ENCODE measurements at places on chromosomes 3 and 15. TPM values are rescaled to one million over a fixed set of nuclear protein-coding genes. Genes with fewer than 3 reads are reported as not detected.

The PAQR5 gene
- total RNA-seq = not detected

The ARGFX gene
- total RNA-seq = not detected

The CPNE9 gene
- not detected for total RNA-seq

The DAZL gene
- total RNA-seq = not detected

The ZNF80 gene
- total RNA-seq = not detected

The PLSCR5 gene
- not detected for total RNA-seq

The CHRNB4 gene
- not detected for total RNA-seq

The MYO5C gene
- 36.7 TPM for total RNA-seq

The TMF1 gene
- total RNA-seq = 33.7 TPM

The KBTBD13 gene
- total RNA-seq = not detected

The GUCA1C gene
- not detected for total RNA-seq

The WDR72 gene
- not detected for total RNA-seq

The KIF23 gene
- total RNA-seq = 14.0 TPM

The LRRK1 gene
- total RNA-seq = 11.0 TPM

The CHRNA7 gene
- total RNA-seq = 1.4 TPM

The TXNRD3 gene
- 8.2 TPM for total RNA-seq

The TM6SF1 gene
- 26.3 TPM for total RNA-seq

The PCOLCE2 gene
- not detected for total RNA-seq

The SLC28A2 gene
- total RNA-seq = not detected

The FEZF2 gene
- total RNA-seq = not detected

The PYGO1 gene
- total RNA-seq = 3.1 TPM

The TFG gene
- total RNA-seq = 89.6 TPM

The CHDH gene
- total RNA-seq = 0.10 TPM

The FRMD4B gene
- 174 TPM for total RNA-seq

The CGNL1 gene
- total RNA-seq = 20.2 TPM

The SLC9C1 gene
- 0.33 TPM for total RNA-seq

The CELF6 gene
- total RNA-seq = under 0.01 TPM
